ENCODE measurements at places on chromosomes 3 and 15.

- DNase-seq, result no peak
These were observed 32.1 kb upstream of the XCR1 start for GRCh38 chr3:46059432-46059831.

- no peak for DNase-seq
These were observed 52.7 kb downstream of the RARB start for GRCh38 chr3:25480811-25481210.

GRCh38 chr3:49668861-49669260 lies 5.3 kb upstream of the APEH start:
- no peak for DNase-seq

- no peak for DNase-seq
These were observed 5.5 kb upstream of the ZNF662 start for GRCh38 chr3:42900226-42901072.

DNA sequence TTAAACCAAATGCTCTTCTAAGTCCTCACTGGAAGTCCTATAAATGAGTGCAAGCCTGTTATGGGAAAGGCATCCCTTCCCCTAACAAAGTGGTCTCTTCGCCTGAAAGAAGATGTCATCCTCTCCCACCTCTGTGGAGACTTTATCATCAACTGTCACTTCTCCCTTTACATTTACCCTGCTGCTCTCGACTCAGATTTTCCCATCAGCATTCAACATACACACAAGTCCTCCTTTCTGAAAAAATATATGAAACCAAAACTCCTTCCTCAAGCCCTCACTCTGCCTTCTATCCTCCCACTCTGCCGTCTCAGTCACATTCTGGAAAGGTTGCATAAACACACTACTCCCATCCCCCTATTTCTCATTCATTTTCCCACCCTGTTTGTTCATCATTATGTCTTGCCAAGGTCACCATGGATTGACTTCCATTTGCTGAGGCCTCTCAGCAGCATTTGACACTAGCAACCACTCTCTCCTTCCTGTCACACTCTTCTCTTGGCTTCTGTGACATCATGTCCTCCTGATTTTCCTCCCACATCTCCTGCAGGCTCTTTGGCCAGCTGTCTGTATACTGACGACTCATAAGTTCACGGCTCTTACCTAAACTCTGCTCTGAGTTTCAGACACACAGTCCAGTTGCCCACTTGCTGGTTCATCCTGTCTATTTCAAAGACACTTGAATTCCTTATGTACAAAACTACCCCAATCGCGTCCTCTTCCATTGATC lies 70.3 kb upstream of the SMAD3 start:
- DNase-seq, result peak; percentile 25

GRCh38 chr3:126080970-126081369 lies 3.0 kb downstream of the SLC41A3 start:
- no peak for DNase-seq

DNA sequence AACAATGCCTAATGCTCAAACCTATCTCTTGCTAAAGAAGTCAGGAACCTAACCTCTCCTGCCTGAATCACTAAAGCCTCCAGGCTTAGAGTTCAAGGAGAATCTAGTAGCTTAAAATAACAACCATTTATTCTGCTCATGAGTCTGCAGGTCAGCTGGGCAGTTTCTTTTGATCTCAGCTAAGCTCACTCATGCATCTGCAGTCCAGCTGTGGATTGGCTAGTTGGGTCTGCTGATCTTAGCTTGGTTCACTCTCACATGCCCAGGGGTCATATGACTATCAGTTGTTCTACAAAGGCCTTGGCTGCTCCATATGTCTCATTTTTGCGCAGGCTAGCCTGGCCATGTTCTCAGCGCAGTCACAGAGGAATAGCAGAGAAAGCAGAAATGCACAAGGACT lies 109.2 kb upstream of the STT3B start:
- DNase-seq, result peak; percentile 8

- no peak for DNase-seq
These were observed 15.6 kb downstream of the KBTBD13 start for GRCh38 chr15:65091946-65092770.

DNA sequence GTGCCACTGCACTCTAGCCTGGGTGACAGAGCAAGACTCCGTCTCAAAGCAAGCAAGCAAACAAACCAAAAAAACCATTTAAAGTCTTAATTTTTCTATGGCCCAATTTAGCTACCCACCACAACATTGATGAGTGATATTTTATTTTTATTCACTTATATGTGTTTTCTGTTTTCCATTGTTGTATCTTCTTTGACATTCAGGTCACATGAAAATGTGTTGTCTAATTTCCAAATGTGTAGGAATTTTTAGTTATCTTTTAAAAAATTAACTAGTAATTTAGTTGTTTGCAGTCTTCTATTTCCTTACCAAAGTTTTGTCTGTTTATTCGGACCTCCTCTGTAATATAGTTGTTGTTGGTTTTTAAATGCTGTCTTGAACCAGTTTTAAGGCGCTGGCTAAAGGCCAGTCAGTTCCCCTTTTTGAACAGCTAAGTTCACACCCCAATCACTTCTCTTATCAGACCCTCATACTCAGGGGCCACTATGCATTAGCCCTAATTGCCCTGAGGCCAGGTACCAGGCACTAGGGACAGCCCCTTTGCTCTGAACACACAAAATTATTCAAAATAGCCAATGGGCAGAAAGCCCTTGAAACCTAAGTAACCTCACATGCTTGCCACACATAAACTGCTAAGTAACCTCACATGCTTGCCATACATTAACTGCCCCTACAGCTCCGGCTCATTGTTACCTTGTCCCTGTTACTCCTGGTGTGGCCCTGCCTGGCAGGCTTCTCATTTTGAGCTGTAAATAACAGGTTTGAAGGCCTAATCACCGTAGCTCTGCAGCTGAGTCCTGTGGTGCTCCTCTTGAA lies 4.3 kb upstream of the CCR4 start:
- DNase-seq, result peak; percentile 3

GRCh38 chr15:70060993-70061305 lies 36.8 kb downstream of the TLE3 start:
- peak; percentile 13 for DNase-seq

DNA sequence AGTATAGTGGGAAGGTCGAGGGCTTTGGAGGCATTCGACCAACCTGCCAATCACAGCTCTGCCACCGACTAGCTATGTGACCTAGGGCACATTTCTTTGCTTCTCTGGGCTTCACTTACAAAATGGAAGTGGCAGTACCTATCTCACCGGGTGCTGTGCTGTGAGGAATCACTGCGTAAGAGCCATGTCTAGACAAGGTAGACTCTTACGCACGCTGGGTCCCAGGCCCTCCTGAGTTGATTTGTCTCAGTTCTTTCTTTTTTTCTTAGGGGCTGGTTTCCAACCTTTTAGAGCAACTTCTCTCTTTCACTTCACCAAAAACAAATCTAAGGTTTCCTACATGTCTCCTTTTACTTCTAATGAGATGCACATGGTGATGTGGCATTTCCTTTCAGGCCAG lies 18.8 kb downstream of the CA12 start:
- no peak for DNase-seq

DNA sequence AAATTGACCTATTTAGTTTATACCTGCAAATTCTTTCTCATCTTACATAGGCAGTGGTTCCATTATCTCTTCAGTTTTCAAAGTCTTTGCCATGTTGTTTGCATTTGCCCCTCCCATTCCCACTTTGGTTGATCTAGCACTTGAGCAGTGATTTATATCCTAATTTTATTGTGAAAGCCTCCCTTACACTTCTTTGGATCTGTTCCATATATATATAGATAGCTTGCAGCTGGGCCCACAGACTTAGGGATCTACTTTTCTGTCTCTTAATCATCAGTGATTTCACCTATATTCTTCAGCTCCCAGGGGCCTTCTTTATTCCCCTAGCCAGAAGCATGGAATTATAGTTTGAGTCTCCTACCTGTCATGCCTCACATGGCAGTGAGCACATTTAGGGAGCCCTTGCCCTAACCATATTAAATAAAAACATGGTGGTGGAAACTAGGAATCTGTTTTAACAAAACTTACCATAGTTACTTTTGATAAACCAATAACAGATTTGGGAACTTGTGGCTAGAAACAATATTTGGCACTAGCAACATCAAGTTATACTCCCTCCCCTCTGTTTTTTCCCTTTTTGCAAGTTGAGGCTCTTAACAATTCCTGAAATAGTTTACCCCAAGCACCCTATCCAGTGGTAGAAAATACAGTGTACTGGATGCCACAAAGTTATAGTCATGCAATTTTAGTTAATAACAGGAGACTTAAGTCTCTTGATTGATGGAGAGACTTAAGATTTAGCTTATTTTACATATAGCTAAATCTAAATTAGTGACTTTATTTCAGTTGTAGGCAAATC lies 41.7 kb downstream of the ARIH1 start:
- peak; percentile 35 for DNase-seq

- DNase-seq, result no peak
These were observed 23.5 kb upstream of the STT3B start for GRCh38 chr3:31509147-31509728.

GRCh38 chr15:81286621-81287121 lies 37.3 kb downstream of the STARD5 start:
- DNase-seq, result no peak

GRCh38 chr15:100879464-100880138 lies at the start of gene ALDH1A3:
Gene ALDH1A3, plus strand, starts transcription at chr15:100879831. Its CDS starts 77 bp downstream, at chr15:100879908.
- peak; percentile 42 for DNase-seq

DNA sequence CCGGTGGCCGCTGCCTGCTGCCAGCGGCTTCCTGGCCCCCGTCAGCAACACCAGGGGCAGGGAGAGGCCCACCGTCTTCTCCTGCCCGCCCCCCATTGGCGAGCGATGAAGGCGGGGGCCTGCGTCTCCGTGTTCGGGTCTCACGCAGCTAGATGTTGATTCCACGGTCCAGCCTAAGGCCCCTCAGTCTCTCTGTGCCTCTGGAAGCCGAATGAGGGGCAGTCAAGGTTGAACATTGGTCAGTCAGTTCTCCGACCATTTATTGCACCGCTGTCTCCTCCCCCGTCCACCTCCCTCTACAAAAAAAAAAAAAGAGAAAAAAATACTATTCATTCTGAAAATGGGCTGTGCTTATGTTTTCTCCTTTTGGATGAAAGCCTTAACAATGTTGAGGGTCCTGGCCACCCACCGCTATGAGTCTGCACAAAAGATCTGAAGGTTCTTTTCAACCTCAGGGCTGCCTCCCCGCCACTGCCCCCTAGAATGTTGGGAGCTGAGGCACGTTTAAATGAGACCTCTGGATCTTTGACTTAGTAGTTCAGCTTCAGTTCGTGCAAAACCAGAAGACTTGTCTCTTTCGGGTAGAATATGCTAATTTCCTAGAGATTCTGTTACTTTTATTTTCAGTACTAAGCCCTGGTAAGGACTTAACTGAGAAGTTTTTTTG lies 736 bp downstream of the IREB2 start:
- DNase-seq, result peak; percentile 23
